Mesendoderm (in vitro differentiated cells): ENCODE measurements at places on chromosomes 3 and 15.

- H3K4me1 ChIP-seq: peaks cover 7% of the 10 kb centered on the region
- no peak for DNase-seq
- no peaks in the 10 kb centered on the region for H3K27me3 ChIP-seq
These were observed 394.5 kb downstream of the SHQ1 start for GRCh38 chr3:72453706-72454105.

GRCh38 chr3:153734777-153735551 is 386.2 kb upstream of the ARHGEF26 start:
- no peaks in the 10 kb centered on the region for H3K36me3 ChIP-seq
- no peak for DNase-seq
- H3K4me1 ChIP-seq: no peaks in the 10 kb centered on the region
- no peak overlapping the region for H3K27ac ChIP-seq
- H3K27me3 ChIP-seq: no peaks in the 10 kb centered on the region

DNA sequence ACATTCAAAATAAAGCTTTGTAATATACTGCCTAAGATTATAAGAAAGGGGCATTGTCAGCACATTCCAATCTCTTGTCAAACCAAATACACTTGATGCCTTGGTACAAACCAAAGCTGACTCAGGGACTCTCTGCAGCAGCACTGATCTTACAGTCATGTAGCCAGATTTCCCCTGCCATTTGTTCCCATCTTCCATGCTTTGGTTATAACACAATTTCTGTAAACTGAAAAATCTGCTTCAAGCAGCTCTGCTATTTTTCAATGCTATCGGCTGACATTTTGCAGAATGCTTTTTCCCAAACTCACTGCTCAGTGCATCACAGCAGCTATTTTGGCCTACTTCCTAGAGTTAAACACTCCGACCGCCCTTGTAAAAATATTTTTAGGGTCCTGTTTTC is 18.2 kb downstream of the PLOD2 start:
- peak; percentile 36 for DNase-seq
- H3K4me3 ChIP-seq: no peak overlapping the region
- no peaks in the 10 kb centered on the region for H3K27me3 ChIP-seq

GRCh38 chr3:16944356-16944755 is 59.6 kb downstream of the PLCL2 start:
- H3K27ac ChIP-seq: no peak overlapping the region
- no peaks in the 10 kb centered on the region for H3K4me1 ChIP-seq
- DNase-seq: no peak
- H3K4me3 ChIP-seq: no peak overlapping the region

GRCh38 chr3:170387950-170388349 is 30.4 kb downstream of the SKIL start:
- H3K4me3 ChIP-seq: no peak overlapping the region
- peaks cover 1% of the 10 kb centered on the region for H3K36me3 ChIP-seq
- H3K4me1 ChIP-seq: no peaks in the 10 kb centered on the region

GRCh38 chr3:65406470-65406869 is 632.2 kb downstream of the MAGI1 start:
- peaks cover 8% of the 10 kb centered on the region for H3K4me1 ChIP-seq
- no peak overlapping the region for H3K27ac ChIP-seq
- H3K36me3 ChIP-seq: no peaks in the 10 kb centered on the region

GRCh38 chr3:114619771-114620170 is 325.9 kb downstream of the TIGIT start:
- H3K27ac ChIP-seq: no peak overlapping the region
- no peaks in the 10 kb centered on the region for H3K27me3 ChIP-seq
- H3K4me3 ChIP-seq: no peak overlapping the region

- H3K36me3 ChIP-seq: no peaks in the 10 kb centered on the region
- H3K27ac ChIP-seq: no peak overlapping the region
- H3K27me3 ChIP-seq: no peaks in the 10 kb centered on the region
- H3K4me1 ChIP-seq: no peaks in the 10 kb centered on the region
These were observed 260.5 kb downstream of the C3orf38 start for GRCh38 chr3:88410259-88410658.

DNA sequence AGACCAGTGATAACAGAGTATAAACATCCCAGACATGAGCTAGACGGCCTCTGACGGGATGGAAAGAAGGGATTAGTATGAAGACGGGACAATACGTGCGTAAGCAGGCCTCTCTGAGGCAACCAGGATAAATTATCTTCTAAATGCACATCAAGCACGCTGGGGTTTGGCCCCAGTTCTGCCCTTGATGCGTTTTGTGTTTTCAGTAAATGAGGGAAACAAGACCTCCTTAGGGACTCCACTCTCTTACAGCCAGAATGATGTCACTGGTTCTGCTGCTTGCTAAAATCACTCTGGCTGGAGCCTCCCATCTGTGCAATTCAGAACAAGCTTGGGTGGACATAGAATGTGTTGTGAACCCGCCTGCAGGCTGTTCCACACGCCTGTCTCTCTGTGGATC is 156.0 kb upstream of the MCTP2 start:
- no peaks in the 10 kb centered on the region for H3K27me3 ChIP-seq
- no peak overlapping the region for H3K27ac ChIP-seq
- H3K4me3 ChIP-seq: no peak overlapping the region

GRCh38 chr3:181711325-181712135 is at the start of gene SOX2:
TSS of gene SOX2 (plus strand) at chr3:181711925. CDS start at chr3:181712361, 436 bp downstream.
- DNase-seq: peak; percentile 88
- no peaks in the 10 kb centered on the region for H3K36me3 ChIP-seq

DNA sequence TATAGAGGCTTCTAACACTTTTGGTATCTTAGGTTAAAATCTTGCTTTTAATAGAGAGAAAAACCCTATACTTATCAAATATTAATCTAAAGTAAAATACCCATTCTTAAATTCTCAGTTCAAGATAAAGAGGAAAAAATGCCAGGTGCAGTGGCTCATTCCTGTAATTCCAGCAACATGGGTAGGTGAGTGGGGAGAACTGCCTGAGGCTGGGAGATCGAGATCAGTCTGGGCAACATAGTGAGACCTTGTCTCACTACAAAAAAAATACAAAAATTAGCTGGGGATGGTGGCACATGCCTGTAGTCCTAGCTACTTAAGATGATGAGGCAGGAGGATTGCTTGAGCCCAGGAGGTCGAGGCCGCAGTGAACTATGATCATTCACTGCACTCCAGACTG is 135.8 kb downstream of the CLASP2 start:
- no peaks in the 10 kb centered on the region for H3K27me3 ChIP-seq
- H3K27ac ChIP-seq: no peak overlapping the region
- no peaks in the 10 kb centered on the region for H3K4me1 ChIP-seq
- H3K36me3 ChIP-seq: no peaks in the 10 kb centered on the region

DNA sequence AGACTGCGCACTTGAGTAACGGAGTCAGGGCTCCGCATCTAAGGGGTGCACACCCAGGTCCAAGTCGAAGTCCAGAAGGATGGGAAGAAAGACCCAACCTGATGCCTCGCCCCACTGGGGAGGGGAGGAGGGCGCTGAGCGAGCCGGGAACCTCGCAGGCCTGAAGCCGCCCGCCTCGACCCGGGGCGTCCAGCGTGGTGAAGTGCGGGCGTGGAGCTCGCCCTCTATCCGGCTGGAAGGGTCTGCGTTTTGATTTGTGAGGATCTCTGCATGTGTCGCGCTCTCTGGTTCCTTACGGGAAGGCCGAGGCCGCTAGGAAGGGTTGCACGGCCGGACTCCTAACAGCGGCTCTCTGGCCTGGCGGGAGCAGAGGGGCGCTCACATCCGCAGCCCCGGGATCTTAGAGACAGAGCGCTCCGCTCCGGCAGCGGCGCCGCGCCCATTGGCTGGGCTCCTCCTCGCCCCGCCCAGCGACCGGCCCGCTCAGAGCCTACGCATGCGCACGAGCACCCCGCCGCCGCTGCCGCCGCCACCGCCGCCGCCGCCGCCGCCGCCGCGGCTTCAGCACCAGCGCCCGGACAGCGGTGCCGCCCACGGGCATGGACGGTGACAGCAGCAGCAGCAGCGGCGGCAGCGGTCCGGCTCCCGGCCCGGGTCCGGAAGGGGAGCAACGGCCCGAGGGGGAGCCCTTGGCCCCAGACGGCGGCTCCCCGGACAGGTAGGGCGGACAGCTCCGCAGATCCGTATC is at the start of gene DISP2:
Gene DISP2, plus strand, starts transcription at position 497 of the 748 bp plus-strand sequence. Its CDS starts 103 bp downstream, at position 600.
- no peaks in the 10 kb centered on the region for H3K36me3 ChIP-seq
- H3K4me3 ChIP-seq: peak within 1 kb of the TSS; percentile 46
- no peaks in the 10 kb centered on the region for H3K27me3 ChIP-seq
- no peak within 1 kb of the TSS for H3K27ac ChIP-seq
- peaks cover 8% of the 10 kb centered on the region for H3K4me1 ChIP-seq
